AG09309 (cell line): ENCODE measurements at places on chromosomes 5 and 9.

- no peak for DNase-seq
Measured at GRCh38 chr9:117405950-117406705, 8.7 kb downstream of the ASTN2 start.

GRCh38 chr9:87796196-87796595 is 70.3 kb downstream of the CTSL start:
- DNase-seq: no peak

- DNase-seq: no peak
Measured at GRCh38 chr9:6689893-6690674, 44.6 kb upstream of the GLDC start.

DNA sequence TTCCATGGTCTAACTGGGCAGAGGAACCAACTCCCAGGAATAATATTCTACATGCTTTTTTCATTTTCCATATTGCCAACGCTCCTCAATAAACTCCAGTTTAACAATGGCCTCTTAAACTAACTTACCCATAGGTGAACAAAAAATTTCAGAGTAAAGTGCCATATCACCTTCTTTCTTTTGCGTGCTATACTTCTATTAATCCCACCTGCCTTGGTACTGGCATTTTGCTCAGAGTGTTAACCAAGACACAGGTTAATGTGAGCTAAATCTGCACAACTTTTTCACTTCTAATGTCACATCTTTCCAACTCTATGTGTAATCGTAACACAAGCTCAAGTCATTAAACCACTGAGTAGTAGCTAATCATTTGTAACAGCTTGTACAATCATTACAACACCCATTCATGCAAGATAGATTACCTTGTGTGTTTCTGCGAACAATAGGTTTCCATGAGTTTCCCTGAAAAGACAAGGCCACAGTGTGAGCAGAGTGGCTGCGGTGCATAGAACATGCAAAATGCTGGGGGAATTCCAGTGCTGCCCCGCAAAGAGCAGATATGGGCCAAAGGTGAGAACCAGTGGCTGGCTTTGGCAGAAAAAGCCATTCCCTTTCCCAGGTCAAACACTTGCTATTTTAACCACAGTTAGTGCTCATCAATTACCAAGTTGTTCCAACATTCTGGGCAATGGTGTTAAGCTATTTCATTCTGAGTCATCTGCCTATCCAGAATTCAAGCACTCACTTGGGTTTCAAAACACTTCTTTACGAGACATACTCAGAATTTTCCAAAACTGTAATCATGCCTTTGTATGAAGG is 42.8 kb downstream of the TIMD4 start:
- DNase-seq: no peak

GRCh38 chr5:80740999-80741398 is 86.2 kb upstream of the DHFR start:
- no peak for DNase-seq

GRCh38 chr9:130542457-130543228 is 36.7 kb upstream of the FUBP3 start:
- no peak for DNase-seq

DNA sequence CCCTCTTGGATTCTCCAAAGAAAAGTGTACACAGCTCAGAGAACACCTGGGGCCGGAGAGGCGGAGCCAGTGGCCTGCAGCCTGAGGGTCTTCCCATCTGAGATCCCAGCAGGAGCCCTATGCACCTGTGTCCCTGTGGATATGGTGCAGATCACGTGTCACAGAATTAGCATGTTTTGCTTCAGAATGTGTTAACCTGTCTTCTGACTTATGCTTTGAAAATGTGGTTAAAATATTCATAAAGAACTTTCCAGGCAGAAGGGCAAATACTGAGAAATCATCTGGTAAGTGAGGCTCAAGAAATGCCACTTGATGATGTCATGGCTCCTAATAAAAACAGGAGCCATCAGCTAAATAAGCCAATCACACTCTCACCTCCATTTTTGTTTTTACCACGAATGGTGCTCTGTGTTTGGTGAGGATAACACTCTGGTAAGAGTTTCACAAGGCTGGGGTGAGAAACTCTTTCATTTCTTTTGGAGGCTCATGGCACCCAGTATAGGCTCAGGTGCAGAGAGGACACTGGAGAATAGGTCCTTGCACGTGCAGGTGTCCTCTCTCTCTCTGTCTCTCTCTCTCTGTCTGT is 279.8 kb downstream of the FSTL4 start:
- no peak for DNase-seq

- DNase-seq: no peak
Measured at GRCh38 chr5:116396476-116397099, 178.0 kb downstream of the SEMA6A start.

DNA sequence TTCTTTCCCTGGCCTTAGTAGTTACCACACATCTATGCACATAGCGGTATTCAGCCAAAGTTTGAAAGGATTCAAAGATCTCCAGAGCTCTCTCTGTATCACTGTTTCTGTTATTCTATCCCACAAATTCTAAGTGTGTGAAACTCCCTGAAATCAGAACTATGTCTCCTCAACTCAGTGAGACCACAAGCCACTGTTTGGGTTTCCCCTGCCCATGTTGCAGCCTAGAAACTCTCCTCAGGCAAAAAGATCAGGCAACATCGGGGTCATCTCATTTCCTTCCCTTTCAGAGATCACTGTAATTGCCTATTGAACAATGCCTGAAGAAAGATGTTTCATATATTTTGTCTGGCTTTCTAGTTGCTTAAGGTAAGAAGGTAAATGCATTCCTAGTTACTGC is 135.6 kb downstream of the TMC1 start:
- no peak for DNase-seq

DNA sequence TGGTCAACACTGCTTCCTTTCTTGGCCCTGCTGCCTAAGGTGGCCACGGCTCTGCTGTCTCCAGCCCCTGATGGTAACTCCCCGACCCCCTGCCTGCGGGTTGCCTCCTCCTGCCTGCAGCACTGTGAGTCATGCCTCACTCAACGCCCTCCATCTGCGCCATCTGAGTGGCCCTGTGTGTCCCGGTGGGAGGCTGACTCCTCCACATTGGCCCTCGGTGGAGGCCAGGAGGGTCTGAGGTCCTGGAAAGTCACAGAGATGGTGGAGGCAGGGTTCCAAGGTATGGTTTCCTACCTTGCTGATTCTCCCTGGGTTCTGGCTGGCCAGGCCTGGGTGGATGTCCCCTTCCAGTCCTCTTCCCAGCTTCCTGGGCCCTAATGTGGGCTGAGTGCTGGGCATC is 64.5 kb upstream of the ADAMTS2 start:
- no peak for DNase-seq

GRCh38 chr5:167123126-167123525 is 1168.3 kb upstream of the WWC1 start:
- no peak for DNase-seq

- peak; percentile 87 for DNase-seq
Measured at GRCh38 chr5:75566710-75567309, 44.4 kb upstream of the ANKDD1B start.

DNA sequence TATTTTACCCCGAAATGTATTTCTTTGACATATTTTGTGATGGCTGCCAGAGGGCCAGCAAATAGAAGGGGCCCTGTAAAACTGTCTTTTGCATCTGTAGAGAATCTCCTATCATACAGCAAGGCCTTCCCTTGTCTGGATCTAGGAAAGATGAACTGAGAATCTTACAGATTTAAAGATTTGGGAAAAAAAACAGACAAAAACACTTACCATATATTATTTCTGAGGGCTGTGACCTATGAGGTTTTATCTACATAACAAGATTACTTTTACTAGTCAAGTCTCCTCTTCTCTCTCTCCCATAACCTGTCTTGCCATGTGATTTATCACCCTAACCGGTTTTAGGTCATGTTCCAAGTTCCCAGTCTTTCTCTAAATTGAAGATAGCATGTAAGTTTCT is 599.2 kb upstream of the CDH6 start:
- no peak for DNase-seq

DNA sequence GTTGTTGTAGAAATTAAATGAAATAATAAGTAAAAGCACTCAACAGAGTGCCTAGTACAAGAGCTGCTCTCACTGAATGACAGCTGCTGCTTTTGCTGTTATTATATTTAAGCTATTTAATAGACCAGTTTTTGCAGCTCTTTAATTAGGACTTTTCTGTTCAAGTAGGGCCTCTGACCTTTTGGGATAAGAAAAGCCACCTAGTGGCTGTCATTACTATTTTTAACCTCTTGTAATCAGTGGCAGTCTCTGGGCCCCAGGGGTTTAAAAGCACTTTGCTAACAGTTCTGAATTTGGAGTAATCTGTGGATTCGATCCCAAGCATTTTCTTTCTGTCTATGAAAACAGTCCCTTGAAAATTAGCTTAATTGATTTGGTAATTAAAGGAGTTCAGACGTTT is 121.1 kb downstream of the NUDT12 start:
- no peak for DNase-seq

DNA sequence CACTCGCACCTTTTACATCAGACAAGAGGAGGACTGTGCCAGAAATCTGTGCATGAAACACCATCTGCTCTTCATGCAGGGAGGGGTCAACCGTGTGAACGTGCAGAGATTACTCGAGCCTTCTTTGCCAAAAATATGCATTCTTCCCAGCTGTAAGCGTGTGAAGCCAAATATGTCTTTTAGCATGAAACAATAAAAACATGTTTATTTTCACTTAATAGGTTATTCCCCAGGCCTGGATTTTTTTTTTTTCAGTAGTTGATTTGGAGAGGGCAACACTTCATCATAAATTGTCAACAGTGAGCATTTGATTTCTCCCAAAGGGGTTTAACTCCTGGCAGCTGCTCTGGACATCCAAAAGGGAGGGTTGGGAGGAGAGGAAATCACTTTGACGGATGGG is 23.8 kb downstream of the PLAC8L1 start:
- no peak for DNase-seq

DNA sequence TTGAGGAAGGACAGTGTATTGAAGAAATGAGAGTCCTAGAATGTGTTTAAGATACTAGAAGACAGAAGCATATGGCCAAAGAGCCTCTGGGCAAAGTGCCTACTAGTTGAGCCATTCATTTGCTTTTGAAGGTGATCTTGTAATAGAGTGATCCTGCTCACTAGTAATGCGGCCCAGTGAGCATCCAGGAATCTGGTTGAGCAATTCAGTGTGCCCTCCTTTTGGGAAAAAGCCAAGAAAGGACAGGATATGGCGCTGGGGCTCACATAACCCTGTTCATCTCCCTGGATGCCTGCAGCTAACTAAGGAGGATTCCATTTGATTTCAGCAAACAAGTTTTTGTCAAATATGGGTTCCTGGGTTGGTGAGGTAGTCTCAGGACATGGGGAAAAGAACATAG is 16.3 kb downstream of the ADAM19 start:
- peak; percentile 61 for DNase-seq

DNA sequence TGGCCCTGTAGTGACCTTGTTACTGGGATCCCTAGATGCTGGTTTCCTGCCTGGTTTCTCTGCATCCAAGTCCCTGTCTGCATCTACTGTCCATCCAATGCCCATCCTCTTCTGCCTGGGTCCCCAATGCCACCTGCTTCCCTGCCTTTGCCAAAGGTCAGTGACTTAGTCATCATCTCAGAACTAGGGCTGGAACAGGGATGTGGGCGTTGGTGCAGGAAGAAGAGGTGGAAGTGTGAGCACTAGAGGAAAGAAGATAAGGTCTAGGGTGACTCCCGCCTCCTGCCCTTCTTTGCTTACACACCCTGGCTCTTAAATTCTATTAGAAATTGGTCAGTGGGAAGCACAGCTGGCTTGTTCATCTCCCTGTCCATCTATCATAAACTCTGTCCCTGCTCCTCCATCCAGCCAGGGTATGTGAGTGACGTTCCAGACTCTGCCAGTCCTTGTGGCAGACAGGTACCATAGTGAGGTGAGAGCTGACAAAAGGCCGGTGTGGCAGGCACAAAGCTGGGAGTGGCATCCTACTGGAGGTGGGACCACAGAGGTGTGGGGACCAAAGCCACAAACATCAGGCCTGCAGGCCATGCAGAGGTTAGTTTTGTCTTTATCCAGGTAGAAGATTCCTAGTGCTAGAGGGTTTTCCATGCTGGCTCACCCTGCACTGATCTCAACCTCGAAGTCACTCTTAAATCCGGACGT is 9.2 kb downstream of the PTPN3 start:
- DNase-seq: no peak

DNA sequence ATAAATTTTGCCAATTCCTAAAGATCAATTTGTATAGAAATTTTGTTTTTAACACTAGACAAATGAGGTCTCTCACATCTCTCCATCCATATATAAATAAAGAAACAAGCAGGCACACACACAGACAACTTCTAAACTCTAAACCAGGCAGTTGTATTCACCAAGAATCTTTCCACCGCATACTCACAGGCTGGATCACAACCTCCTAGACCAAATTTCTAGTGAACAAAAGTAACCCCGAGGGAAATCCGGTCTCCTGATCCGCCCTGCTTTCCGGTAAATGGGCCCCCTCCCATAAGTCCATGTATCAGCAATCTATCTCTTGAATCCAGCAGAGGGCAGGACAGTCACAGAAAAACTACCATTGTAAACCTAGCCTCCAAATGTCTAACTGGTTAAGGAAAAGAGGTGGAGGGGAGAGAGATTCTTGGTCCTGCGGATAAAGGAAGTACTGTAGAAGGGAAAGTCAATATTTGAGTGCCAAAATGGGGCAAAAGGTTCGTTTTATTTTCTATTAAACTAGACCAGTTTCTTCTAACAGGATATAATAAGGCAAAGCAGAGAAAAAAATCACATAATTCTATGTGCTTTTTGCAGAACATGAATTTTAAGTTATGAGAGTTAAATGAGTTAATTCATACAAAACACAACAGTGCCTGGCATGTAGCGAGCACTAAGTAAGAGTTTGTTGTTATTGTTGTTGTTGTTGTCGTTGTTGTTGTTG is 4.8 kb upstream of the SMU1 start:
- peak; percentile 61 for DNase-seq

DNA sequence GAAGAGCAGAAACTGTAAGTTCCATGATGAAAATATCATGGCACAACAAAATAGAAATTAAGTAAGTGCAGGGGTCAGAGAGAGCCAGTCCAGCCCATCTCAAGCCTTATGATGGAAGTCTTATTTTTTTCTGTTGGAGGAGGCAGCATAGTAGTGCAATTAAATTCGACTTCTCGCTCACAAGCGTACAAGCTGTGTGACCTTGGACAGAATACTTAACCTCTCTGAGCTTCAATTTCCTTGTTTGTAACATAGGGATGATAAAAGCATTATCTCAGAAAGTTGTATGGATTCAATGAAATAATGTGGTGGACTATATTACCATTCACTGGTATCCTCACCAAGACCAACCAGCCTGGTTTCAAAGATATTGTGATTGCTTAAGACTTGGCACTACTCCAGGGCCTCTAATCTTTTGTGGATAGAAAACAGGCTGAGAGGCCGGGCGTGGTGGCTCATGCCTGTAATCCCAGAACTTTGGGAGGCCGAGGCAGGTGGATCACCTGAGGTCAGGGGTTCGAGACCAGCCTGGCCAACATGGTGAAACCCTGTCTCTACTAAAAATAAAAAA is 26.8 kb upstream of the MVB12B start:
- DNase-seq: no peak

GRCh38 chr5:6328173-6328572 is 50.2 kb downstream of the MED10 start:
- DNase-seq: no peak

GRCh38 chr9:130405657-130406257 is 39.0 kb upstream of the ASS1 start:
- DNase-seq: no peak

DNA sequence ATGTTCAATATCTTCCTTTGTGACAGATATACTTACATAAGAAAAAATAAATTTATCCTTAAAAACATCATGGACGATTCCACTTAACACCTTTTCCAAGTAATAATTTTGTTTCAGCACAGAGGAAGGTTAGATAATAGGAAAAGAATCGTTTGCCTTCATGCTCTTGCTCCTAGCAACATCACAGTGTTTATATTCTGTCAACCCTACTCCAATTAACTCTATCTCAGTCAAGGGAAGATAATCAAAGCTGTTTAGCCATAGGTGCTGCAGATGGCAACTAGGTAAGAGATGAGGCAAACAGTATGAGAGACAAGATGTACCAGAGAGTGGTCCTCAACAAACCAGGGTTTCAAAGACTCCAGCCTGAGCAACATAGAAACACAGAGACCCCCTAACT is 55.6 kb downstream of the UBAP2 start:
- DNase-seq: no peak
